Fibroblast of villous mesenchyme (primary cell): ENCODE measurements at places on chromosomes 11 and 22. TPM values are rescaled to one million over a fixed set of nuclear protein-coding genes. Genes with fewer than 3 reads are reported as not detected.

Gene TYR
- total RNA-seq, result not detected in 2 replicates

Gene DUSP8
- total RNA-seq, result 0.64 and 0.86 TPM in 2 replicates

Gene ARL2
- 44.5 and 73.4 TPM in 2 replicates for total RNA-seq

Gene MMP12
- total RNA-seq, result 3.0 and 3.5 TPM in 2 replicates
